Ureter (tissue), 1 donor: ENCODE measurements at places on chromosomes 2 and 18. TPM values are rescaled to one million over a fixed set of nuclear protein-coding genes. Genes with fewer than 3 reads are reported as not detected.

HRH4 gene
- not detected for total RNA-seq

KCNK3 gene
- 9.2 TPM for total RNA-seq

GNAL gene
- 19.4 TPM for total RNA-seq

MAPK4 gene
- 14.3 TPM for total RNA-seq

ZNF516 gene
- 75.6 TPM for total RNA-seq

UGT1A9 gene
- total RNA-seq: 1.5 TPM

SERPINB11 gene
- total RNA-seq: not detected

ALPI gene
- not detected for total RNA-seq

FABP1 gene
- total RNA-seq: not detected

POTEC gene
- not detected for total RNA-seq

DNA sequence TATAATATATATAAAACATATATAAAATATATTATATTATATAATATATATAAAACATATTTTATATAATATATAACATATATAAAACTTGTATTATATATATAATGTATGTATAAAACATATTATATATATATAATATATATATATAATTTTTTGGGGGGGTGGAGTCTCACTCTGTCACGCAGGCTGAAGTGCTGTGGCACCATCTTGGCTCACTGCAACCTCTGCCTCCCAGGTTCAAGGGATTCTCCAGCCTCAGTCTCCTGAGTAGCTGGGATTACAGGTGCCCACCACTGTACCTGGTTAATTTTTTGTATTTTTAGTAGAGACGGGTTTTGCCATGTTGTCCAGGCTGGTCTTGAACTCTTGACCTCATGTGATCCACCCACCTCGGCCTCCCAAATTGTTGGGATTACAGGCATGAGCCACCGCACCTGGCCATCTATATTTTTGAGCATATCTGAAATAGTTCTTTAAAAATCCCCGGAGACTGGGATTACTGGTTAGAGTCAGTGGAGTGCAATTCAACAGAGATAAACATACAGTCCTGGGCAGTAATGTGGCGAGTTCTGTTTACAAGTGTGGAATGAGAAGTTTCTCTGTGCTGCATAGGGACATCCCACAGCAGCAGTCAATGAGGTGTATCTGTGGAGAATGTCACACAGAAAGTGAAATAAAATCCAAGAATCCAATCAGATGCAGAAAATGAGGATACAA lies 208.4 kb downstream of the MYCN start:
- no peak for DNase-seq

GRCh38 chr2:227188292-227188691 lies 23.9 kb downstream of the COL4A3 start:
- no peak for DNase-seq

GRCh38 chr2:74939919-74940812 lies 18.3 kb upstream of the POLE4 start:
- DNase-seq: no peak

- no peak for DNase-seq
Observed at GRCh38 chr2:209788925-209789324, 17.3 kb downstream of the UNC80 start.

- no peak for DNase-seq
Observed at GRCh38 chr2:37590119-37590571, 81.3 kb downstream of the CDC42EP3 start.

GRCh38 chr2:224472827-224473226 lies 70.9 kb upstream of the FAM124B start:
- no peak for DNase-seq

DNA sequence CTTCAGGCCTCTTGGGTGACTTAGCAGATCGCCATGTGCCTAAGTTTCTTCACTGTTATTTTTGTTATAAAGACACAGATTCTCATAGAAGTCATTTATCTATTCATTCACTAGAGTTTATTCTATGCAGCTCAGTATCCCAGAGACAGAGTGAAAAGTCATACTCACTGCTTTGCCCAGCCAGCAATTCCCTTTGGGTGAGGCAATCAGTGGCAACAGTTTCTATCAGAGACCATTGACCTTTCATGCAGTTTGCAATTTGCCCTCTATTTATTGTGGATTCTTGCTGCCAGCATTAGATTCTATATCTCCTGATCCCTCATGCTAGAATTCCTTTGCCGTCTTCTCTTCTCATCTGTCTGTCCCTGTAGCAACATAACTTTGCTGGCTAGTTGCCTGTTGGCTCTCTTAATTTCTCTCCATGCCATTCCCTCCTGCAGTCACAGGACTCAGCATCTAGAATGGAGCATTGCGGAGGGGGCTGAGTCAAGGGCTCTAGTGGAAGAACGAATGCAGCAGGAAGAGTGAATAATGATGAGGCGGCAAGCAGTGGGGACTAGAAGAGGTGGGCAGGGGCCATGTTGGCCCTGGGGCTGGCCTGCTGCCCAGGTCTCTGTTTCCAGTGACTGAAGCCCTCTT lies 12.2 kb downstream of the SLC9A4 start:
- DNase-seq: peak; percentile 5

DNA sequence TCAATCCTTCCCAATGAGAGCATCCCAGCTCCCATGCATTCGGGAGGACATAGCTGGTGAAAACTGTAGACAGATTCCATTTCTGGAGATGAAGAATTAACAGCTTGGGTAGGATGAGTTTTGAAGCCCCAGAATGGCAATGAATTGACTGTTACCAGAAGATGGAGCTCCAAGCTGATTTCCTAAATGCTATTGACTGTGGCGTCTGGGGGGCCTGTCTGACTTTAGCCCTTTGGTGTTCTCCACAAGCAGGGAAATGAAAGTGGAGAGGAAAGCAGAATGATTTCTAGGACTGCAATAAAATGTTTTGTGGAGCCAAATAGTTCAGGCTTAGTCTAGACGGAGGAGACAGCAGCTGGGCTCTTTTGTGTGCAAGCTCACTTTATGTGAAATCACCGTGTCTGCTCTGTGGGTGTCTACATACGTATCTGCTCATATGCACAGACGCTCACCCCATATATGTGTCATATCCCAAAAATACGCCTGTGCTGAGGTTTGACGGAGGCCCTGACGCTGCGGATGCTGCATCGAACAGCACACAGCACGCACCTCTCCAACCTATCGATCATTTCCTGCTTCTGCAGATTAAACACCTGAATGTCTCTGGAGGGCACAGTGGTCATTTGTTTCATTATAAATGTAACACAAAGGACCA lies 166.4 kb upstream of the PXDN start:
- DNase-seq: no peak

- no peak for DNase-seq
Observed at GRCh38 chr2:218823196-218823855, 8.3 kb downstream of the PRKAG3 start.

DNA sequence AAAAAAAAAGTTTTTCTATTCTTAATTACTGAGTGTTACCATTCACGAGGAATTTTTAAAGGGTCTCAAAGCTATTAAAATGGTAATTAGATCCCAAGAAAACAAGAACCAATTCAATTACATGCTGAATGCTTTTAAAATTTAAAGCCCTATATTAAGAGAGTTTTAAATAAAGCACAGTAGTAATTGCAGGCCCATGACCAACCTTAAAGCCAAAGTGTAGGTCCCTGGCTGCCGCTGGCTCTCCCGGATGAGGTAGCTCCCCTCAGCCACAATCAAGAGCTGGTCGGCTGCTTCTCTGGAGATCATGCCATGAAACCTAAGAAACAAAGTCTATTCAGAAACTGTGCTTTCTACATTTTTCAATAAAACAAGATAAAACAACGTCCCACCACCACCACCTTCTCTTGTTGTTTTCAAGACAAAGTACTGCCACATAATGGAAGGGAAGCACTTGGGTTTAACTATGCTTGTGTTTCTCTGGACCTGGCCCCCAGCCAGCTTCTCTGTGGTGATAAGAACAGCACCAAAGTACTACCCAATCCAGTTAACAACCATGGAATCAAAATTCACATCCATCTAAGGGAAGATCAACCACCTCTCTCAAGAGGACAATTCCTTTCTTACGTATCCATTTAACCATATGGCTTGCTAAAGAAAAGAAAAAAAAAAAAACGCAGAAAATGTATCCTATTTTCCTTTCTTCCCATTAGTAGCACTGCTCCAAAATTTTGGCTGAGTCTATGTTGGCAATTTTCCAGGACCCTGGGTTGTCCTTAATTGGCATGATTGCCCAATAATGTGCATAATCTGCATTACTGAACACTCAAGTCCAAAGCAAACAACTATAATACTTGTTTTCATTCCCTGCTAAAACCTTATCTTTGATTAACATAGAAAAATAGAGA lies 90.1 kb downstream of the CHN1 start:
- no peak for DNase-seq

DNA sequence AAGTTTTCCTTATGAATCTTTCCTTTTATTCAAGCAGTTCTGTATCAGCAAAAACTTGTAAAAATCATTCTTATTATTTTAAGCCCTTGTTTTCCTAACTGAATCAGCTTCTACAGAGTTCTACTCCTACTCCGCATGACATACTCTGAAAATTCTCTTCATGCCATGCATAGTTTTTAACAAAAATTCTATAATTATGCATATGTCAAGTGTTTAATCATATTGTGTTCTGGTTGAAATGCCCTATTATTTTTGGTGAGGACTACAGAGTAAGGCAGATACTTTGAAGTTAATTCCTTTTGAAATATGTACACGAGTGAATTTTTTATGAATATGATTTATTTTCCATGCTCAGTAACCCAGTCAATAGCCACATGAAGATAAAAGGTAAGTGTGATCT lies 28.8 kb downstream of the ANKRD30B start:
- DNase-seq: no peak

DNA sequence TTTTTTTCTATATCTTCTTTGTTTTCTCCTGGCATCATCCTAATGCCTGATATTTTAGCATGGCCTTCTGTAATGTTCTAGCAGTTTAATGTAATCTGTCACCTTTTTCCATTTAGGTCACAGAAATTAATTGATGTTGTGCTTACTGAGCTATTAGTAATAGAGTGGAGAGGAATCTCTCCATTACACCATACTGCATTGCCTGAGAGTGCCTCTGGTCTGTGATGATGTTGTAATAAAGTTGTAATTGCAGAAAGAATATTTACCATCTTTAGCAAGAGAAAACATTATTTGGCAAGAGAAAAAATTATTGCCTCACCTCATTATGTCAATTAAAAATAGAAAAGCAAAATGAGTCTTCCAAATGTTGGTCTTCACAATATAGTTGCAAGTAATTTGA lies 213.2 kb downstream of the KCNJ3 start:
- no peak for DNase-seq

GRCh38 chr2:85308896-85309555 lies 18.8 kb downstream of the TGOLN2 start:
- peak; percentile 65 for DNase-seq

DNA sequence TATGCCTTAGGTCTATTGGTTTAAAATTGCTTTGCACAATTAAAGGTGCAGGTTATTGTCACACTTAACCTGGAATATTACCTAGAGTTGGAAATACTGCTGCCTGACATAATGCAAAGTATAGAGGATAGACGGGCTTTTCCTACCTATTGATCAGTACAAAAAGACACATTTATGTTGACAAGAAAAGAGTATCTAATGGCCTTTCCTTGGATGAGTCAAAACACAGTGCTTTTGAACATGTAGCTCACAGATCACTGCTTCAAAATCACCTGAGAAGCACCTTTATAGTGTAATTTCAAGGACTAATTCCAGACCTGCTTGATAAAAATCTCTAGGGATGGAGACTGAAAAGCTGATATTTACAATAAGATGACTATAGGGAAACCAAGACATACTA lies 262.8 kb downstream of the DCC start:
- no peak for DNase-seq

- no peak for DNase-seq
Observed at GRCh38 chr2:216606551-216607276, 26.5 kb upstream of the IGFBP2 start.

DNA sequence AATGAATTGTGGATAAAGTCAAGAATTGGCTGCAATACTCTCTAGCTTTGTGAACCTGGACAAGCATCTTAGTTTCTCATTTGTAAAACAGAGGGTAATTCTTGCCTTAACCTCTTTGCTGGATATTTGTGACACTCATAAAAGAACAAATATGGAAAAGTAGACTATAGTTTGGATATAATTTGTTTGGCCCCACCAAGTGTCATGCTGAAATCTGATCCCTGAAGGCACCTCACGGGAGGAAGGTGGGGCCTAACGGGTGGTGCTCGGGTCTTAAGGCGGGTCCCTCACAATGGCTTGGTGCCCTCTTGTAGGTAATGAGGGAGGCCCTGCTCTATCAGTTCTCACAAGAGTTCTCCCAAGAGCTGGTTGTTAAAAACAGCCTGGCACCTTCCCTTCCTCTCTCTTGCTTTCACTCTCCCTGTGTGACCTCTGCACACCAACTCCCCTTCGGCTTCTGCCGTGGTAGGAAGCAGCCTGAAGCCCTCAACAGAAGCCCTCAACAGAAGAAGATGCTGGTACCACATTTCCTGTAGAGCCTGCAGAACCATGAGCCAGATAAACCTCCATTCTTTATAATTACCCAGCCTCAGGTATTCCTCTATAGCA lies 37.4 kb downstream of the ARL4C start:
- DNase-seq: no peak

DNA sequence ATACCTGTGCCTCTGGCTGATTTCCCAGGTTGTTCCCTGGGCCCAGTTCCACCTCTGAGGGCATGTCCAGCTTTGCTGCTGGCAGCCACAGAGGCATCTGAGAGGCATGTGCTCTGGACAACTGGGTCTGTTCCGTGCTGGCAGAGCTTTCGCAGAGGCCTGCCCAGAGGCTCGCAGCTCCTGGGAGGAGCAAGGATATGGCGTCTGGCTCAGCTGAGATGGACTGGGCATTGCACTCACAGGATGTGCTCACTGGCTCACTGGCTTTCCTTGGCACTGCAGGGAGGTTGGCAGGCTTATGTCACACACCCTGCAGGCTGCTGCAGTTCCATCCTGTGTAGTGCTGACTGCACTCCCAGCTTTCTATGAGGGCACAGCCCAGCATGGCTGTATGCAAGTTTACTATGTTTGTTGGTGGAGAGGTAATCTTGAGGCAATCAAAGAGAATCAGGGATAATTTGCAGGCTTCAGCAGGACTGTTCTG lies 172.3 kb downstream of the PRKCE start:
- DNase-seq: peak; percentile 75

GRCh38 chr2:210288408-210288807 lies 26.6 kb downstream of the MYL1 start:
- DNase-seq: no peak

- DNase-seq: no peak
Observed at GRCh38 chr18:23220355-23220754, 85.1 kb downstream of the CABLES1 start.

- DNase-seq: no peak
Observed at GRCh38 chr18:6370886-6371635, 43.6 kb downstream of the L3MBTL4 start.

GRCh38 chr2:203697190-203697589 lies 9.2 kb upstream of the CD28 start:
- DNase-seq: no peak

DNA sequence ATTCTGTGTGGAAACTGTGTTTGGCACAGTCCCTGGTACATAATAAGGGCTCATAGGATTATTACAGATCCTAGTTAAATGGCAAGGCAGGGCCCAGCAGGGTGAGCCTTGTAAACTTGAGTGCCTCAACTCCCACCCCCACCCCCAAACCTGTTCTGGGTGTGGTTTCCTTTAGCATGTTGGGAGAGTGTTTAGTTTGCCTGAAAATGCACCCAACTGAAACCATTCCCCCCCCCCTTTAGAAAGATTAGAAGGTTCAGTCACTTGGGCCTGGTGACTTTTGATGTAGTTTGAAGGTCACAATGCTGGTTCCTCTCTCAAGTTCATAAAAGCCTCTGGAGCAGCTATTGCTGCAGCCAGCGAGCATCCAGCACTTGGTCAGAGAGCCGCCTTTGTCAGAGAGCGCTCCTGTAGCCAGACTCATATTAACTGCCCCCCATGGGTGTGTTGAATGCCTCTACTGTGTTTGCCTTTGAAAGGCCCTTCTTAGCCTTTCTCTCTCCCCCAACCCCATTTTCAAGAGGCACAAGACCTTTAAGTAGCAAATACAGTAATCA lies 113.7 kb downstream of the SPTBN1 start:
- DNase-seq: no peak

- no peak for DNase-seq
Observed at GRCh38 chr2:11245322-11245721, 90.1 kb downstream of the SLC66A3 start.
